ENCODE measurements at places on chromosomes 12 and 14.

DNA sequence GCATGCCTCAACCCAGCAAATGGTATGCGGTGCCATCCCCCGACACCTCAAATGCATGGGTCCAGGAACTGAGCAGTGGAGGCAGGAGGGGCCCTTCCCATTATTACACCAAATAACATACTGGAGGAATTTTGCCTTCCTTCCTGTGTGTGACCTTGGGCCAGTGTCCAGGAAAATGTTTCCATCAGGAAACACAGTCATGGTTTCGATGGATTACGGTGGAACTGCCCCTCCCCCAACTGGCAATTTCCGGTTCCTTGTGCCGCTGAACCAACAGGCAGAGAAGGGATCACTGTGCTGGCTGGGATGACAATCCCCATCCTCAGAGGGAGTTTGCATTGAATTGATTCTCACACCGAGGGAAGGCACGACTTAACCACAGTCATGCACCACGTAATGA, 9.1 kb upstream of the CDC42BPB start:
- no peak for DNase-seq

DNA sequence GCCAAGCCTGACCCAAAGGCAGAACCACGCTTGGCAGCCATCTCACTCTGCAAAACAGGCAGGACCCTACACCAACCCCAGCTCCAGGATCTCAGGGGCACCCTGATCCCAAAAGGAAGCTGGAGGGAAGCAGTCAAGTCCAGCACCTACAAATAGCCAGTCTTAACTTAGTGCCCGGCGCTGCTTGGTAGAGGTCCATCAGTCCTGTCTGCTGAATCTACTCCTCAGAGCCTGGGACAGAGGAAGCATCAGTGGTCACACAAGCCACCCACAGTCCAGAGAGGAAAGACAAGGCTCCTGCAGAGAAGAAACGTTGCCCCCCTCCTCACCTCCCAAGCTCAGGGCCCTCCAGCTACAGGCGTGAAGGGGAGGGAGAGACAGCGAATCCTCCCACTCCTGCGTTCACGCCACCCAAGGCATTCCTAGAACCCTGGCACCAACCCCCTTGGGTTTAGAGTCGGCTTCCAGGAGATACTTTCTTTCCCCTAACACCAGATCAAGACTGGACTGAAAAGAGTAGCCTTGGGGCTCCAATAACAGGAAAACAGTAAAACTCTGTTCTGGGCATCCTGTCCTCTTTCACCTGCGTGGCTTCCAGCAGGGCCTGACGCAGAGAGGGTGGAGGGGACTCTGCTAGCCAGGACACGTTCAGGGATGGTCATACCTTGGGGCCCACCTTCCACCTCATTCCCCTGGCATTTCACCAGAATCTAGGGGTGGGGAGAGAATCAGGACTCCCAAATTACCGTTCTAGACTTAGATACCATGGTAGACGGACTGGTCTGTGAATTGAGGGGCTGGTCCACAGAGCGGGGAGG, 1.2 kb downstream of the PXN start:
- DNase-seq, result no peak

GRCh38 chr14:88411039-88411438, 25.6 kb downstream of the SPATA7 start:
- DNase-seq, result no peak

DNA sequence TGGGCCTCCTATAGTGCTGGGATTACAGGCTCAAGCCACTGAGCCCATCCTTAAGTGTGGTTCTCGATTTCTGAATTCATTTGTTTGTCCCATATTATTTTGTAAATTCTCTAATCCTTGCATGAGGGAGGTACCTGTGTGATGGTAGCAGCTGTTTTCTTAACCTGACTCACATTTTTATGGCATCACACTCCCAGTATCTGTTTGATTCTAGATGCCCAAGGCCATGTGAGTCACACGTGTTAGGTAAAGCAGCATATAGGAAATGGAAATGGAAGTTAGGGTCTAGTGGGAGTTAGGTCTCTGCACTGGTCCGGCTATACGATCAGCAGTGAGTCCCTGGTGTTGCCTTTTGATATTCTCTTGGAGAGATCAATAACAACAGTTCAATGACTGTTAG, 198.1 kb downstream of the ERC1 start:
- no peak for DNase-seq

- DNase-seq, result no peak
These were observed 263.6 kb upstream of the SYT10 start for GRCh38 chr12:33703221-33703620.

- DNase-seq, result no peak
These were observed 8.3 kb upstream of the AEBP2 start for GRCh38 chr12:19430988-19431387.

GRCh38 chr12:93689076-93689834, 12.1 kb downstream of the CRADD start:
- DNase-seq, result no peak

- DNase-seq, result no peak
These were observed 267.1 kb upstream of the CRY1 start for GRCh38 chr12:107360482-107360881.

DNA sequence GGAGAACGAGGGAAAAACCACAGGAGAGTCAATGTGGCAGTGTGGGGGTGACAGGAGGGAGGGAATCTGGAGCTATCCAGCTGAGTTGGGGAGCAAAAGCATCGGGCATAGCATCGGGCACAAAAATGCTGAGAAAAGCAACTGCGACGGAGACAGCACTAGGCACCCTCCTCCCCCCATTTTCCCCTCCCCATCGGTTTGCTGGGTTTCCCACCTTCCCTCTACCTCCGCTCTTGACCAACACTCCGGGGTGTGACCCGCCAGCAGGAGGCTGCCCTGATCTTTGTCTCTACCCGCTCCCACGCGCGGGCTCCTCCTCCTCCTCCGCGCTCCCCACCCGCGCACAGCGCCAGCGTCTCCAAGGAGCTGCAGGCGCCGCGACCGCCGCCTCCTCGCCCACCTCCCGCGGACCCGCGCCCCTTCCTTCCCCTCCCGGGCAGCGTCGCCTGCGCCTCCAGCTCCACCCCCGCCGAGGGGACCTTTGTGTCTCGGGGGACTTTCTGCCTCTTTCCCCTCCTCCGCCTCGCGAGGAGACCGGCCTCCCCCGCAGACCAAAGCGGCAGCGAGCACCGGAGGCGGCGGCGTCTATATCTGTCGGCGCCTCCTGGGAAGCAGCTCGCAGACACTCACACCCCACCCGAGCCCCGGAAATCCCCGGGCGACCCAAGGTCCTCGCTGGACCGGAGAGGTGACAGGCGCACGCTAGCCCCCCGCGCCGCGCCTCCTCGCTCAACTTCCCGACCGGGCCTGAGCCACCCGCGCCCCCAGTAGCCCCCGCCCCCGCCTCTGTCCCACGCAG, 920 bp downstream of the CDK17 start:
- DNase-seq, result peak; percentile 43

DNA sequence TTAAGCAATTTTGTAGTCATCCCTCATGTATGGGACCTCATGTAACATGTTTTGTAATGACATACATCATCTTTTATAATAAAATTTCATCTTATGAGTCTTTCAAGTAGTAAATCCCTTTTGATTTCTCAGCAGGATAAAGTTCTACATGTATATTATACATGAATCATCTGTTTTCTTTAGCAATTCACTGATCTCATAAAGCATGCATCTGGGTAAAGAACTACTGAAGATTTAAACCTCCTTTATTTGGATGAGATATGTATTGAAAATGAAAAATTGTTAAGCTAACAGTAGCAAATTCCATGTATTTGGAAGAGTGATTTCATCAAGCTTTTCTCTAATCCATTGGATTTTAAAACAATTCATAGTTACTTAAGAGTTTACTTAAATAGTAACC, 126.9 kb downstream of the KITLG start:
- no peak for DNase-seq

DNA sequence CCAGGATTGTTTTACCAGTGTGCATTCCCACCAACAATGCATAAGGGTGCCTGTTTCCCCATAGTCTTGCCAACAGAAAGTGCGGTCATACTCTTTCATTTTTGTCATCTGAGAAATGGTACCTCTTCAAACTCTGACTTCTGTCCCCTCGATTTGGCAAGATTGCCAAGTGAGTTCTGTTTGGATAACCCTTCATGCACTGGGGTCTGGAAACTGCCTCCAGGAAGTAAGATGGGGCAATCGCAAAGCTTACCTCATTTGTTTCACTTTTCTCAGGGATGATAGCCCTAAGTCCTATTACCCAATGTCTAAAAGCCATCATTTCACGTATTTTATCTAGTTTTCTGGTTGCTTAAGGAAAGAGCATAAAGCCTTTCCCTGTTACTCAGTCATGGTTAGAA, 28.6 kb upstream of the NR1H4 start:
- DNase-seq, result no peak

DNA sequence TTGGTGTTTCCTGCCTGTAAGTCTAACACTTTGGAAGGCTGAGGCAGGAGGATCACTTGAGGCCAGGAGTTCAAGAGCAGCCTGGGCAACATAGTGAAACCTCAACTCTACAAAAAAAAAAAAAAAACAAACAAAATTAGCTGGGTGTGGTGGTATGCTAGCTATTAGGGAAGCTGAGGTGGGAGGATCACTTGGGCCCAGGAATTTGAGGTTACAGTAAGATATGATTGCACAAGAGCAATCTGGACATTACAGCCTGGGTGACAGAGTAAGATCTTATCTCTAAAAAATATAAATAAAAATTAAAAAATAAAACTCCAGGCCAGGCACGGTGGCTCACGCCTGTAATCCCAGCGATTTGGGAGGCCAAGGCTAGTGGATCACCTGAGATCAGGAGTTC, 39.8 kb upstream of the CMKLR1 start:
- DNase-seq, result no peak

DNA sequence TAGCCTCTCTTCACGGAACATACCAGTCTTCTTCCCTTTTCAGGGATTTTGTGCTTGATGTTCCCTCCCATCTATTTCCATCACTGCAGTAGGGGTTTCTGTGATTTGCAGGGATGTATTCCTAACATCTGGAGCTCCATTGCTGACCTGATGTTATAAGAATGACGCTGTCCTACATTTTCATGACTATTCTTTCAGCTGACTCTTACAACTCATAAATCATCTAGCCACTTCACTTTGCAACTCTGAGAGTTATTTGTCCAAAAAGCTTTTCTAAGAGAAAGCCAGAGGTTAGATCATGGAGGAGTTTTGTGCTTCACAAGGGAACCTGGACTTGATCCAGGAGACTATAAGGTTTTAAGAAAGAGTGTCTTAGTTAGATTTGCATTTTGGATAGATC, 116.6 kb upstream of the FAR2 start:
- no peak for DNase-seq

GRCh38 chr14:78710963-78711362, 540.8 kb downstream of the NRXN3 start:
- DNase-seq, result no peak

DNA sequence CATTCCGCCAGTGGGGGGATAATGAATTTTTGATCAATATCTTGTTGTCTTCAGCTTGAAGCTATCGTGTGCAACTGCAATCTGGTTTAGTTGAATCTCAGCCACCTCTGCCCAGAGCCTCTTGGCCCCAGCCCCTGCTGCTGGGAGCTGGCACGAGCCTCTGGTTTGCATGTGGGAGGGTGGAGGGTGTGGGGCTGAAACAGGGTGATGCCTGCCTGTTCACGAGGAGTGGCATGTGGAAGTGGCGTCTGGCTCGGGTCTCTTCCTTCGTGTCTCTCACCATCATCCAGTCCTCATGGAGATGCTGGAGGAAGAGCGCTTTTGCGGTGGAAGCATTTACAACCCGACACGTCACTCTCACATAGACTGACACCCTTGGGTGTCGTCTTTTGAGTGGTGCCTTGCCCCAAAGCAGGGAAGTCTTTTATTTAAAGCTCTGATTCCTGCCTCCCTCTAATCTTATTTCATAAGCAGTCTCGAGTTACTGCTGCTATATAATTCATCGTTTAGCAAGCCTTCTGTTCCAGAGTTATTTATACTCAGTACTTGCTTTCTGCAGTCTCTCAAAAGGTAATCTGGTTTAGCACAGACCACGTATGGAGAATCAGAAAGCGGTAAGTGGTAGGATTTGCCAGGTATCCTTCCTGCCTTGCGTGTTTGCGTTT, 64.5 kb downstream of the AACS start:
- no peak for DNase-seq

GRCh38 chr14:91890291-91890749, 23.0 kb upstream of the TC2N start:
- no peak for DNase-seq

DNA sequence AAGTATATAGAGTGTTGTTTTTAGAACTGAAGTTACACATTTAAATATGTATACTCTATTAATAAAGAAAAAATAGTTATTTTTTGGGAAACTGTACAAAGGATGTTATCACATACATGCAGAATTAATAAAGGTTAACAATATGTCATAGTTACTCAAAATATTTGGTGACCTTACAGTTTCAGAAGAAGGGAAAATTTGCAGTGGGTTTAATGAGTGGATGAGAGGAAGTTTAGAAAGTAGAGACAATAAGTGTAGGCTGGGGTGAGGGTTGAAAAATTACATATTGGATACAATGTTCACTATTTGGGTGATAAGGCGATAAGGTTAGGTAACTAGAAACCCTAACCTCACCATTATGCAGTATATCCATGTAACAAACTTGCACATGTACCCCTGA, 13.5 kb downstream of the WNK1 start:
- no peak for DNase-seq

- no peak for DNase-seq
These were observed 1766.9 kb upstream of the SEL1L start for GRCh38 chr14:83300476-83301064.

GRCh38 chr12:31874961-31875608, 84.1 kb upstream of the RESF1 start:
- peak; percentile 75 for DNase-seq

DNA sequence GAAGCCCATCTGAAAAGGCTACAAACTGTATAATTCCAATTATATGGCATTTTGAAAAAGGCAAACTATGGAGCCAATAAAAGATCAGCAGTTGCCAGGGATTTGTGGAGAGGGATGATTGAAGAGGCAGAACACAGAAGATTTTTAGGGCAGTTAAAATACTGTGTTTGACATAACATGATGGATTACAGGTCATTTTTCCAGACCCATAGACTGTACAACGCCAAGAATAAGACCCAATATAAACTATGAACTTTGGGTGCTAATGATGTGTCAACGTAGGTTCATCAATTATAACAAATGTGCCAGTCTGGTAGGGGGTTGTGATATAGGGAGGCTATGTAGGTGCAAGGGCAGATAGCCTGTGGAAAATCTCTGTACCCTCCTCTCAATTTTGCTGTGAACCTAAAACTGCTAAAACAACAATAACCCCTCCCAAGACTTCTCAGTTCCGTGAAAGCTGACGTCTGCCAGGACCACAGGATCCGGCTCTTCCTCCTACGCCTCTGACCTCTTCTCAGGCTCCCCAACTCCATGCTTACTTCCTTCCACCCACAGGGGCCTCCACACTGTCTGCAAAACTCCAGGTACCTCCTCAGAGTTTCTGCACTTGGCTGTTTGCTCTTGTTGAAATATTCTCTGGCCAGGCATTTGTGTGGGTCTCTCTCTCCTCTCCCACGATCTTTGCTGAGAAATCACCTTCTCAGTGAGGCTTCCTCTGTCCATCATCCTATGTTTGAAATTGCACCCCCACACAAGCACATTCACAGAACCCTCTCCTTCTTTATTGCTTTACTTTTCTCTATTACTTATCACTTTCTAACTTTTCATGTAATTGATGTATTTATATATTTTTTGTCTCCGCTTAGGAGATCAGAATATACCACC, 131.4 kb downstream of the BBS10 start:
- DNase-seq, result no peak

GRCh38 chr14:102512793-102513300, 3.3 kb upstream of the ANKRD9 start:
- DNase-seq, result no peak
